SK-N-MC (cell line): ENCODE measurements at places on chromosomes 7 and 10.

GRCh38 chr10:2759233-2759632 lies 308.1 kb upstream of the PFKP start:
- no peak for DNase-seq

DNA sequence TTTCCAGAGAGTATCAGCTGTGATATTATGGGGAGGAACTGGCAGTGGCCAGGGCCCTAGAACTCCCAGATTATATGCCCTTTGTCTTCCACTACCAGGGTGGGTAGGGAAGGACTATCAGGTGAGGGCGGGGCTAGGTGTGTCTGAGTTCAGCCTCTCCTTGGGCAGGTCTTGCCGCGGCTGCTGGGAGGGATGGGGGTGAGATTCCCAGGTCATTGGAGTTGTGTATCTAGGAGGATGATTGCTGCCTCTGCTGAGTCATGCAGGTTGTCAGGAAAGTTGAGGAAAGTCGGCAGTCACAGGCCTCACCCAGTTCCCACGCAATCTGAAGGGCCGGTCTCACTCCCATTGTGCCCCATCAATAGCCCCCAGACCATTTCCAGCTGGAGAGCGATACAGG lies 185.2 kb downstream of the DKK1 start:
- no peak for DNase-seq

DNA sequence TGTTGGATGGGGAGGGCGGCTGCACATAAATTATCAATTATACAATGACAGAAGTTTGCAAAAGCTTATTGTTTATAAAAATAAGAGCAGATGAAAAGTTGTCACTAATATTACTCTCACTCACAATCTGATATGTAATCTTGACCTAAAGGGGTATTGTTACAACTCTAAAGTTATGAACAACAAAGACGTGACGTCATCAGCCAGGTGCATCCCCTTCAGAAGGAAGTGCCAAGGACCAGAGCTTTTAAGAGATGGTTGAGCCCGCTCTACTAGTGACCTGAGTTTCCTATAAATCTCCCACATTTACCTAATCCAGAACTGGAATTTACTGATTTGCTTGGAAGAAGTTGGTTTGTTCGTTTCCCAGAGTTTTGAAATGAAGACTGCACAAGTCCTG lies 247.7 kb upstream of the MGMT start:
- no peak for DNase-seq

- no peak for DNase-seq
Measured at GRCh38 chr7:26880852-26881251, 16.5 kb upstream of the SKAP2 start.

GRCh38 chr10:19531324-19531723 lies 284.9 kb upstream of the PLXDC2 start:
- no peak for DNase-seq

- DNase-seq: no peak
Measured at GRCh38 chr10:34764472-34764946, 50.6 kb downstream of the PARD3 start.

DNA sequence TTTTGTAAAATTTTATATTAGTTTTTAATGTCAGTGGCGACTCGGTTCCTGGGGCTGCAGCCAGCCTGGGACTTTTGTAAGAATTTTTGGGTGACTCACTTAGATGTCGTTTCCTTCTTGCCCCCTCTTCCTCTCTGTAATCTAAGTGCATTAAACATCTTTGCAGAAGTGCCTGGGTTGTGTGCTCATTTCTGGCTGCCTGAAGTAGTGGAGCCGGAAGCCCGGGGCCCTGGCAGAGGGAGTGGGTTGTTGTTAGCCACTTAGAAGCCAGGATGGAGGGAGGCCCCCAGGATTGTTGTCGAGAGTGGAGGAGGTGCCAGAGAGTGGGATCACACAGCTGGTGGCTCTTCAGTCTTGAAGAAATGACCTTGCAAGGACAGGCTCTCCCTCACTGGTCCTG lies 11.0 kb upstream of the TRIM8 start:
- no peak for DNase-seq

DNA sequence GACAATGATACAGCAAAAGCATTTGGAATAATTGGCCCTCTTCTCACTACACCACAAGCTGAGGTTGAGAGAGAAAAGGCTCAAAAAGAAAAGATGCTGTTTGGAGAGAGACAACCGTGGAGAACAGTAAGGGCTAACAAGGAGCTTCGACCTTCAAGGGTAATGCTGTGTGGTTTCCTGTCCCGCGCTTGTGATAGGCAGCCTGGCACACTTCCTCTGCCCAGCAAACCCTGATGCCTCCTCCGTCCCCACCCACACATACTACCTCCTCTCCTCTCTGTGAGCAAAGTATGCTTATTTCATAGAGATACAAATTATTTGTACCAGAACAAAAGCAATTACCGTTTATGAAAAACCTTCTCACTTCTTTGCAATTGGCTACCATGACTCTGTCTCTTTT lies 755.4 kb downstream of the KCNMA1 start:
- no peak for DNase-seq

GRCh38 chr7:117350027-117350426 lies 27.2 kb upstream of the WNT2 start:
- no peak for DNase-seq

DNA sequence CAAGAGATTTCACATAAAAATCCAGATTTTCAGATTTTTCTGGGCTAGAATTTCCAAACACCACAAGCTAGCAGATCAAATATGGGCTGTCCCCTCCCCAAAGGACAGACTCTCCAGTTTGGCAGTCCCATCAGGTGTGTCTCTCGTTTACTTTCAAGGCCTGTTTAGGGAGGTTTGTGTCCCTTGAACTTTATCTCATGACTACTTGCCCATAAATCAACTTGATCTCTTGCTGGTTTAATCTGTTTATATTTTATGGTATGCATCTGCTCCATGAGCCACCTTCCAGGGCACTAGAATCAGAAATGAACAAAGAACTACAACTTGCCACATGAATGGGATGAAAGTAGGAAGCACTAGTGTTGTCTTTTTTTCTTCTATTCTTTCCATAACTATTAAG lies 5.2 kb downstream of the ZDHHC6 start:
- DNase-seq: no peak

GRCh38 chr7:136105191-136105590 lies 128.0 kb upstream of the MTPN start:
- no peak for DNase-seq

GRCh38 chr7:98168181-98168903 lies 42.9 kb upstream of the BHLHA15 start:
- no peak for DNase-seq

- DNase-seq: no peak
Measured at GRCh38 chr7:47371733-47372368, 210.1 kb downstream of the TNS3 start.

DNA sequence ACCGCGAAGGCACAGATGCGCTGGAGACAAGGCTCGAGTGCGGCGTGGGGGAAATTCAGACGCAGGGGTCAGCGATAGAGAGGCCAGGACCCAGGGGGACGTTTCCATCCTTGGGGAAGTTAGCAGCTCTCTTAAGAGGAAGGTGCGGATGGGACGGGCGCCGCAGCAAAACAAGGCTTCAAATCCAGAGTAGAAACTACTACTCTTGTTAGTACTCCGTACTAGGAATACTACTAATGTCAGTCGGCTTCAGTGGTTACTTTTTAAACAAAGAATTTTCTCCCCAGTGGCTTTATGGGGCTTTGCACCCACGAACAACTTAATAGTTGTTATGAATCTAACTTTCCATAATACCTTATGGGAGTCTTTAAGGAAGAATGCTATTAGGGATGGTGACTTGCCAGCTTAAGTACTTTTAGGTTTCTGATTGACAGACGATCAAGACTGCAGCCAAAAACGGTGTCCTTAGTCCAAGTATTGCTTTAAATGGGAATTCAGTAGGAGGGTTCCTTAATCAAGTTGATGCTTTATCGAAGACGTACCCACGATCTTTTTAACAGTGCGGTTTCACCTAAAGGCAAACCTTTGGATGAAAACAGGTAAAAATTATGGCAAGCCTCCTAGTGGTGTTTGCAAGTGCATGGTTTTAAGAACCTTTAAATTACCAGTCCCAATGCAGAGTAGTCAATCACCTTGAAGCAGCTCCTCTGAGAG lies 812 bp upstream of the IDE start:
- DNase-seq: no peak

DNA sequence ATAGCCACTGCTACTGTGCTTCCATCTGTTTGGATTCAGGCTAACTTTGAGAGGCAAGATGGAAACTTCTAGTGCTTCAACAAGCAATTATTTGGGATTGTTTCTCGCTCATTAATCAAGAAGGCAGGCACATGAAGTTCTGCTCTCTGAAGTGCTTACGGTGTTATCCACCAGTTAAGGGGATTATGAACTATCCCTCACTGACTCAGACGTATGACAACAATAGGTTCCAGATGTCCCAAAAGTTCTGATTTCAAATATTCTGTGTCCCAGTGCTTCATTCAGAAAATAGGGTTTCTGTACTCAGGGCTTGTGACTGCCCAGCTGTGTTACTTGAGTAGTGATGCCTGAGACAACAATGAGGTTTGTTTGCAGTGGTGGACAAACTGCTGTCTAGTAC lies 81.0 kb downstream of the HACD1 start:
- no peak for DNase-seq

DNA sequence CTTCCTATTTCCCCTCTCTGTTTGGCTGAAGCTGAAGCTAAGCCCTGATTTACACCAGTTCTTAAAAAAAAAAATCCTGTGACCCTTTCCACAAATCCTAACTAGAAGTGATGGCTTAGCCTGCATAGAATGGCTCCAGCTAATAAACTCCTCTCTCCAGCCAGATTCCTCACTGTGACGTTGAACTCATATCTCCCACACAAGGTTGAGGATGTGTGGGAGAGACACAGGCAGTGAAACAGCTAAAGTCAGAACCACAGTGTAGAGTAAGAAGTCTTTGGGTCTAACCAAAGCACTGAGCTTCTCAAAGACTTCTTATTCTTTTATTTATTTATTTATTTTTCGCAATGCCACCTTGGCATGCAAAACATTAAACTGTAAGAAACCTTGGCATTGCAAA lies 268.3 kb downstream of the SNX13 start:
- no peak for DNase-seq

GRCh38 chr7:70635633-70636032 lies 496.3 kb upstream of the GALNT17 start:
- DNase-seq: no peak

GRCh38 chr7:143250822-143251221 lies 12.4 kb upstream of the GSTK1 start:
- DNase-seq: peak; percentile 39

GRCh38 chr7:31478721-31479120 lies 35.2 kb upstream of the ITPRID1 start:
- DNase-seq: no peak

DNA sequence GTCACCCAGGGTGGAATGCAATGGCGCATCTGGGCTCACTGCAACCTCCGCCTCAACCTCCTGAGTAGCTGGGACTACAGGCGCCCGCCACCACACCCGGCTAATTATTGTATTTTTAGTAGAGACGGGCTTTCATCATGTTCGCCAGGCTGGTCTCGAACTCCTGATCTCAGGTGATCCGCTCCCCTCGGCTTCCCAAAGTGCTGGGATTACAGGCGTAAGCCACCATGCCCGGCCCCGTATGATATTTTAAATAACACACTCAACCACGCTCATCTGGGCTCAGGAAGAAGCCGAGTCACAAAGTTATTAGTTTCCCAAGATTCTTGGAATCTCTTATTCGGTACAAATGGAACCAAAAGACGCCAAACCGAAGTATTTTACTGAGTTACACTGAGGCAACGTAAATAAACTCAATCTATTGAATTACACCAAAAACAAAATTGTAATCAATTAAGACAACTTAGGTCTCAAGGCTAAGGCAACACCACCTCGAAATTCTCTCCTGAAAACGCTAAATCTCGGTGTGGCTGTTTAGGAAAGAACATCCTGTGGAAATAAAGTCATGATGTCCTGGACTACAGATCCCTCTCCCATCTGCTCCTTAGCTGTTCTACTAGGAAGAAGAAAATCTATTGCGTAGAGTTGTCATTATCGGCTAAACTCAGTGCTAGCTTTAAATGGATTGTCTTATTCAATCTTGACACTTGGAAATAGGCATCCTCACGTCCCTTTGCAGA lies 910 bp downstream of the ARHGAP19 start:
- DNase-seq: no peak

- DNase-seq: peak; percentile 26
Measured at GRCh38 chr7:69787736-69788431, 189.6 kb downstream of the AUTS2 start.

DNA sequence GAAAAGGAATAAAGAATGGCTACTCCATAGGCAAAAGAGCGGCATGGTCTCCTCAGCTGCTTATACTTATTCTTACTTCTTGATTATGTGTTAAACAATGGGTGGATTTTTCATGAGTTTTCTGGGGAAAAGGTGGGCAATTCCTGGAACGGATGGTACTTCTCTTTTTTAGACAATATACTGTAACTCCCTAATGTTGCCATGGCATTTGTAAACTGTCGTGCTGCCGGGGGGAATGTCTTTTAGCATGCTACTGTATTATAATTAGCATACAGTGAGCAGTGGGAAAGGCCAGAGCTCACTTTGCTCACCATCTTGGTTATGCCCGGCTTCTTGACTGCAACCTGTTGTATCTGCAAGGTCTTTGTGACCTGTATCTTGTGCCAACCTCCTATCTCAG lies 372.1 kb upstream of the AKR1E2 start:
- no peak for DNase-seq

DNA sequence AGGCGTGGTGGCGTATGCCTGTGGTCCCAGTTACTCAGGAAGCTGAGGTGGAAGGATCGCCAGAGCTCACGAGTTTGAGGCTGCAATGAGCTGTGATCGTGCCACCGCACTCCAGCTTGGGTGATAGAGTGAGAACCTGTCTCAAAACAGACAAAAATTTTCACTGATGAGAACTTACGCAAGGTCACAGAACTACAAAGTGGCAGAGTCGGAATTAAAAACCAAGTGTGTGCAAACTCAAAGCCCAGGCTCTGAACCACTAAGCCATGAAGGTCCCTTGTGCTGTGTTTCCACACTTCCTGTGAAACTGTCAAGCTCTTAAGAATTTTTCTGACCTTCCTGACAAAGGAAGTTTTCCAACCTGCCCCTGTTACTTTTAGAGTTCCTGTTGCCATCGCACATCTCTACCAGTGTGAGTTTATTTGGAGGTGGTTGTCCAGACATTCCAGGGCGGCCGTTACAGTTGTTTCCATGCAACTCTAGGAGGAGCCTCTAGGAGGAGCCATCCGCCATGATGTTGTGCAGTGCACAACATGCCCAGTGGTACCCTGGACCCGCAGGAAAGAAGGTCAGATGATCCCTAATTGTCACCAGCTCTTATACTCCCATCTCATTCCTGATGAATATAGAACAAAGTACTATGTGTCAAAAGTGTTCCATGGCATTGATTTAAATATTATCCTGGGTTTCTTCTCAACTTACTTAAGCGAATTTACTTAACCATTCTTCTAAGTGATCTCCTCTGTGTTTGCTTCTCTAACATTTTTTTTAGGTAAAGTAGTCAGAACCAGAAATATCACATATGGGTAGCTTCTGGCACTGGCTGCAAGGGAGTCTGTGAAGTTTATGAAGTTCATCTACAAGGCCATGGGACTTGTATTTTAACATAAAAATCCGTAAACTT lies 49.0 kb upstream of the LYZL1 start:
- DNase-seq: no peak

- no peak for DNase-seq
Measured at GRCh38 chr10:11093771-11094736, 76.4 kb downstream of the CELF2 start.

- DNase-seq: no peak
Measured at GRCh38 chr7:148382596-148382995, 208.0 kb upstream of the C7orf33 start.

GRCh38 chr7:4663239-4664018 lies 18.7 kb upstream of the FOXK1 start:
- DNase-seq: no peak
